ENCODE measurements at places on chromosomes 12 and 14. TPM values are rescaled to one million over a fixed set of nuclear protein-coding genes. Genes with fewer than 3 reads are reported as not detected.
A peak's percentile ranks its signal among the peaks of the same experiment; 100 is the strongest.

GRCh38 chr12:24791622-24792021, 157.3 kb downstream of the BCAT1 start:
- DNase-seq = no peak

- DNase-seq = peak; percentile 64
These were observed 541 bp downstream of the GOLT1B start for GRCh38 chr12:21502164-21502496.

DNA sequence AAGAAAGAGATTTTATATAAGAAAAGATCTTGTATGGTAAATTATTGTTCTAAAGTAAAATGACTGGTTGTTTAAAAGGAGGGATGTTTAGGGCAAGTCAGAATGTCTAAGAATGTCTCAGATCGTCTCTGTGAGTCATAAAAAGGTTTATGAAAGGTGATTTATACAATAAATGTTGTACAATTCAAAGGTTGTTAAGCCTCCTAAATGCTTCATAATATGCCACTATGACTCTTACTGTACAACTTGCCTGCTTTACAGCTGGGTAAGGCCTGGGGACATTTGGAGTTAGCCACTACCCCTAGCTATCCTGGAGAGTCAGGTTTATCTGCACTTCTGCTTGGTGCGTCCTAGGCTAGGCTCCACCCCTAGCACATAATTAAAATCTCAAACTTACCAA, 927.4 kb downstream of the FSCB start:
- DNase-seq = no peak

- DNase-seq = no peak
These were observed 97.9 kb downstream of the RERGL start for GRCh38 chr12:17992002-17992656.

- no peak for DNase-seq
These were observed 121.5 kb downstream of the RBM19 start for GRCh38 chr12:113844495-113845210.

DNA sequence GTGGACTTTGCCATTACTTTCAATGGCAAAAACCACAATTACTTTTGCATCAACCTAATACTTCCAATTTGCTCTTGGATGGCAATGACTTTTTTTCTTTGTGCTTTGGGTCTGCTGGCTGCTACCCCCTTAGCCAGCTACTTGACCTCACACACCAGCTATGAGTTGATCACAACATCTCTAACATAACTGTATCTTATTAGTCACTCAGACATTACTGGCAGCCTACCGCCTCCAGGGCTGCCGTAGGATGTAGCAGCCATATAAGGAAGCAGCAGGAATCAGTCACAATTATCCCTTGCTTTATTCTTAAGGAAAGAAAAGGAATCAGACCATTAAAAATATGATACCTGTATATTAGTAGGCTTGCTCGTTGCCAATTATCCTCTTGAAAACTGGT, 260.5 kb downstream of the ADAMTS20 start:
- no peak for DNase-seq

GRCh38 chr12:10612984-10613348, 443 bp downstream of the MAGOHB start:
- no peak for DNase-seq

DNA sequence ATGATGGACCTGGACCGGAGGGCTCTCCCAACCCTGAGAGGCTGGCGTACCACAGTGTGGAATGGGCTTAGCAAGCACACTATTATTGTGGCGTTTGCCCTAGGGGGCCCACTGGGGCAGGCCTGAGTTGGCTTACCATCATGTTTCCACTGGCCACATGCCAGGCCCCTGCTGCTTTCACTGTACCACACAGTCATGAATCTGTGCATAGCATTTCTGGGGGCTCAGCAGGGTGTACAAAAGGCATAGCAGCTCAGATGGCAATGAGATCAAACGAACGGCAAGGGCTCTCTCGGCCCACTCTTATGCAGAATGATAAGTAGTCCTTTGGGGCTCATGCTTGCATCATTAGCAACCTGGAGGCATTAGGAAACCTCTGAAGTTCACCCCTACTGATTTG, 137.0 kb upstream of the HIF1A start:
- DNase-seq = no peak

- no peak for DNase-seq
These were observed 148.5 kb downstream of the FOXN3 start for GRCh38 chr14:89268514-89268913.

GRCh38 chr12:3288690-3289089, 202.3 kb upstream of the PRMT8 start:
- DNase-seq = no peak

- DNase-seq = peak; percentile 92
These were observed 59.4 kb downstream of the DGLUCY start for GRCh38 chr14:91173221-91173670.

DNA sequence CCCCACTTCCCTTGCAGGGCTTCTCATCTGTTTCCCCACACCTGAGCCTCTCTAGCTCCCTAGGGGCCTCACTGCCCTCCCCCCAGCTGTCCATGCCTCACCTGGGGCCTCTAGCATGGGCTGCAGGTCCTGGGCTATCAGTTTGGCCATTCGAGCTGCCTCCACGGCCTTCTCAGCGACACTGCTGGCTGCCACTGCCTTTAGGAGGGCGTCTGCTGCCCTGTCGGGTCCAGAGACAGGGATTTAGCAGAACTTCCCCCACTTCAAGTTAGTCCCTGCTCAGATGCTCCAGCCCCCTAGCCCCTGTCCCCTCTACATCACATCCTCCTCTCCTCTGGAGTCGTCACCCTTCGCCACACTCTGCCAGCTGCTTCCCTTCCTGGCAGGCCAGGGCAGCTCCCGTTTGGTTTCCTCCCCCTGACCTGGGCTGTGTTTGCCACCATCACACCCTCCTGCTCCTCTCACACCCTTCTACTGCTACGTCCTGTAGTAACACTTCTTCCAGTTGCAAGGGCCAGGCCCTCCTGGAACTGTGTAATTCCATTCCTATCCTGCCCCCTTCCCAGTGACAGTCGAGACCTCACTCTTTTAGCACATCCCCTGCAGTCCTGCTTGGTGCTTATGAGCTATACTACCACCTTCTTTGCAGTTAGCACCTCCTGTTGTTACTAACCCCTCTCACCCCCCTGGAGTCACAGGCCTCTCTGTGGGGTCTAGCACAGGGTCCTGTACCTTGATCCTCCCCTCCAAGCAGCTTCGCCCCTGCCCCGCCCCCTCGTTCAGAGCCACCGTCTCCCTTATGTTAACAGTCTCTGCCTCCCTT, 4.3 kb upstream of the AP1G2 start:
- DNase-seq = no peak

DNA sequence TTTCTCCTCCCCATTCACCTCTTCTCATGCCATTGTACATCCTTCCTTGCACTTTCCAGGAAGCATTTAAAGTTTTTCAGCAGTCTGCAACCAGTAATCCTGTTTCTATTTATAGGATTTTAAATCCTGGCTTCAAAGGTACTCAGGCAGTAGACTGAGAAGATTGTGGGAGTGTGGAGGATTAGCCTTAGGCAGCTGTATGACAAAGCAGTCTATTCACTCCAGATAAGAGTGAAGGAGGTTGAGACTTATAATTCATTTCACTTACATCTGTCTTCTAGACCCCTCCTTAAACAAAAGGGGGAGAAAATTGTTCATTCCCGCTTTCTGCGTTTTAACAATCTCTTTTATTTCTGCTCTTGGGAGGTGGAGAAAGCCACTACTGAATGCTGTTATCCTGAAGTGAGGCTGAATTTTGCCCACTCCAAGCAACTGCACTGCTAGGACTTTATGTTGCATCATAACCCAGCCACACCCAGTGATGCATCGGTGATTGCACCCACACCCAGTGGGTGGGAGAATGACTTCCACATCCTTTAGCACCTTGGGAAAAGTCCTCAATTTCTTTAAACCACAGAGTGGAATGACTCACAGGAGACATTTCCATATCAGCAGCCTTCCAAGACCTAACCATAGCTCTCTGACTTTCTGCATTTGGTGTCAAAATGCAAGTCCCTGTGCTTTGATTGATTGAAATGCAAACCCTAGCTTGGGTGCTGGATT, 382.5 kb upstream of the ATP2B1 start:
- DNase-seq = no peak

DNA sequence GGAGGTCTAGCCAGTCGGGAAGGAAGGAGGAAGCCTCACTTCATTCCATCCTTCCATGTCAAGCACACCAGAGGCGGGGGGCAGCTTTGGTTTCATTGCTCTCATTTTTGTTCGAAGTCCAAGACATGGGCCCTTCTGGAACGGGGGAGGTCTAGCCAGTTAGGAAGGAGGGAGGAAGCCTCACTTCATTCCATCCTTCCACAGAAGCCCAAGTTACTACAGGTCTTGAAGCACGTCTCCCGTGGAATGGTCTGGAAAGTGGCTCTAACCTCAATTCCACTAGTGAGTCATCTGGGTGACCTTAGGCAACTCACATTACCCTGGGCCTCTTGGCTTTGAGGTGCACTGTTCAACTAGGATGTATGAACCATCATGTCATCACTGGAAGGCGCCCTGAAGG, 156.3 kb downstream of the NTF3 start:
- no peak for DNase-seq

- no peak for DNase-seq
These were observed 821 bp downstream of the TMEM106C start for GRCh38 chr12:47964106-47964728.

DNA sequence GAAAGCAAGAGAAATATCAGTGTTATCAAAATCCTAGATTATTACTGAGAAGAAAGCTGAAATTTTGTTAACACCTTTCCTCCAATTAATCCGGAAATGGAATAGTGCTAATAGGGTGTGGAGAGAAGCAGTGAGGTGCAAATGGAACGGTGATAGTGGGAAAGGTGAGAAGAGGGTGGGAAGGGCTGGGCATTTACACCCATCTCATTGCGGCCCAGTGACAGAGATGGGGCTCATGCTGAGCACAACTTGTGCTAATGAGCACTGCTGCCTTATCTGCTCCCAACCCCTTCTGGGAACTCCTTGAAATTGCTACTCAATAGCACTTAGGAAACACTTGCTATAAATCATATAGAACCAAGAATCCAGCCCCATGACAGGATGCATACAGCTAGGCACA, 94.4 kb downstream of the PTPRR start:
- no peak for DNase-seq

GRCh38 chr14:76235628-76236027, 83.9 kb downstream of the GPATCH2L start:
- DNase-seq = no peak

- no peak for DNase-seq
These were observed 671.8 kb downstream of the RPS29 start for GRCh38 chr14:48914382-48914781.

- DNase-seq = no peak
These were observed 68.5 kb downstream of the PPFIBP1 start for GRCh38 chr12:27592548-27592947.

- peak; percentile 87 for DNase-seq
These were observed 19.3 kb upstream of the SERPINA6 start for GRCh38 chr14:94342334-94342934.

- no peak for DNase-seq
These were observed 15.7 kb downstream of the NFYB start for GRCh38 chr12:104122298-104122697.

The CIROP gene
- total RNA-seq = not detected

The MIP gene
- total RNA-seq = not detected

The ADAMTS20 gene
- total RNA-seq = not detected

The GPRC5A gene
- 9.3 TPM for total RNA-seq

The BAZ2A gene
- 148 TPM for total RNA-seq

The CLEC4C gene
- total RNA-seq = not detected

The SIX6 gene
- not detected for total RNA-seq
